ENCODE measurements at places on chromosomes 5 and 9.

GRCh38 chr5:170278611-170279458 lies 18.7 kb downstream of the LCP2 start:
- DNase-seq: peak; percentile 90

DNA sequence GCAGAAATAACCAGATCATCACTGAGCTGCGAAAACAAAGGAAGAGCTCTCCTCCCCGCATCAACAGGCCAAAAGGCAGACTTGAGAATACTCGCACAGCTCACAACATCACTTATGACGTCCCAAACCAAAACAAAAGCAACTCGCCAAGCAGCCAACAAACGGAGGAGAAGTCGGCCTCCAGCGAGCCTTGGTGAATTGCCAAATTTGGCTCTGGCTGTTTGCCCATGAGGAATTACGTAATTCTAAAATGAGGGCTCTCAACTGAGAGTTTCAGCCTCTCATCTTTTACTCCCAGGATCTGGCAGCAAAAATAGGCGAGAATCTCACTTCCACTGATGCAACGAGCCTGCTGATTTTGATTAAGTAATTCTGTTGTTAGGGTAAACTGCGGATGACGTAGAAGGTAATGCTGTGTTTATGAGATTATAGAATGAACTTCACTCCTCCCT lies 51.7 kb upstream of the SEMA6A start:
- DNase-seq: no peak

- DNase-seq: no peak
Observed at GRCh38 chr9:83006378-83006777, 56.6 kb downstream of the RASEF start.

DNA sequence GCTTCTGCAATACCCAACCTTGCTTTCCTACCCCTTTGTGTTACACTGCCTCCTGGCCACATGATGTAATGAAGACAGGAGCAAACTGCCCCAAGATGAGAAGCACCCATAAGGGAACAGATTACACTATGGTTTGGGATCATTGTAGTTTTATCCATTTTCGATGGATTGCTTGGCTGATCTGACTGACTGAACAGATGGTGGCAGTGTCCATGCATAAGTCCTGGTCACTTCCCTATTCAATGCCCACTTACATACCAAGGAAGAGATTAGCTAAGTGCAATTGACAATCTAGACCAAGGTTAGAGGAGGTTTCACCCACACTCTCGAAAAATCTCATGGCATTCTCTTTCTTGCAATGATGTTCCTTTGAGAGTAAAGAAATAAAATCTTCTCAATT lies 319.9 kb downstream of the RAB3C start:
- no peak for DNase-seq

DNA sequence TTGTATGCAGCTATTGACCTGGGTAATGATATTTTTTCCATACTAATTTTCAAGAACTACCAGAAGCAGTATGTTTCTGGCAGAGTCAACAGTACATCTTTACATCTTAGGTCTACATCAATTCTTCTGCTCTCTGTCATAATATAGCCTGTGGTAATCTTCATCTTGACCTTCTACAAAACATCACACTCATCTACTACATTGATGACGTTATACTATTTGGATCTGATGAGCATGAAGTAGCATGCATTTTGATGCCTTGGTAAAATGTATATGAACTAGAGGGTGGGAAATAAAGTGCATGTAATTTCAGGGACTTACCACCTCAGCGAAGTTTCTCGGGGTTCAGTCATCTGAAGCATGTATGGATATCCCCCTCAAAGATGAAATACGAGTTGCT lies 629.7 kb upstream of the SGCD start:
- no peak for DNase-seq

DNA sequence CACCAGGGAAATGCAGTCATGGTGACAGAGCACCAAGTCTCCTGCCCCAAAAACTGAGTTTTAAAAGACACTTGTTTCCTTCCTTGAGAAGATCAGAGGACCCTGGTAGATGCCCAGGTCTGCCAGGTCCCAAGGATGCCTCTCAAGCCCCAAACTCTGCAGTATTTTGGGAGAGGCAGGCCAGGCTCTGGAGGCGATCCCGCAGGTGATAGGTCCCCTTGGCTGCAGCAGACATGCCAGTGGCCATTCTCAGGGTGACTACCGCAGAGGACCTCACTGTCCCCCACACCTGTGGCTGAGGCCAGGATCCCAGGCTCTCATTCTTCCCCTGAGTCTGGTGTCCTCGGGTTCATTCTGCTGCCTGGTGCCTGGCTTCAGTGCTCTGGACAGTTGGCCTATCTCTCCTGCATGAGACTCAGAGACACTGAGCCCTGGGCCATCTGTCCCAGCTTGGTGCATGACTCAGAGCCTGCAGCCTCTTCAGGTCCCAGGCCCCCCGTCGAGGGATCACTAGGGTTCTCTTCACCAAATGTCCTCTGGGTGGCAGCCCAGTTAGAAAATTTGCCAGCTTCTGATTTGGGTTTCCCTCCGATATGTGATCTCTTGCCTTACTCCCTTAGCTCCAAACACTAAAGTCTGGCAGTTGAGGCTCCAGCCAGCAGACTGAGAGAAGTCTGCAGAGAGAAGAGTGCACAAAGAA lies 59.7 kb upstream of the GARNL3 start:
- DNase-seq: no peak

GRCh38 chr5:130773813-130774212 lies 391.2 kb downstream of the HINT1 start:
- no peak for DNase-seq

- no peak for DNase-seq
Observed at GRCh38 chr9:4592886-4593285, 69.2 kb upstream of the PLPP6 start.

GRCh38 chr9:119881898-119882297 lies 512.7 kb upstream of the BRINP1 start:
- no peak for DNase-seq

DNA sequence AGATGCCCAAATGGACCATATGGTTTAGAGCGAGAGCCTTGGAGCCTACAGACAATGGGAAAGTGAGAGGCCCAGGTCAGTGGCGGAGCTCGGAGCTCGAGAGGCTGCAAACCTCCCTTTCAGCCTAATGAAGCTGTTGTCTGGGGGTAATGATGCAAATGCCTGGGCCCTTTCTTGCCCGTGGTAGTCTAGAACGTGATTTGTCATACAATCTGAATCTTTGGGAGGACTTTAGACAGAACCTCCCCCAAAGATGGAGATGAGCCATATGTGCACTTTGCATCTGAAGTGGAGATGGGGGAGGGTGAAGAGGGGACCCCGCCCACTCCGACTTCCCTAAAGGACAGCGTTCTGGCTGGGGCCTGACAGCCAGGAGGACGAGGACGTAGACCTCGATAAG lies 10.3 kb upstream of the NEUROG1 start:
- no peak for DNase-seq

- DNase-seq: no peak
Observed at GRCh38 chr5:107149243-107150005, 521.3 kb downstream of the EFNA5 start.

DNA sequence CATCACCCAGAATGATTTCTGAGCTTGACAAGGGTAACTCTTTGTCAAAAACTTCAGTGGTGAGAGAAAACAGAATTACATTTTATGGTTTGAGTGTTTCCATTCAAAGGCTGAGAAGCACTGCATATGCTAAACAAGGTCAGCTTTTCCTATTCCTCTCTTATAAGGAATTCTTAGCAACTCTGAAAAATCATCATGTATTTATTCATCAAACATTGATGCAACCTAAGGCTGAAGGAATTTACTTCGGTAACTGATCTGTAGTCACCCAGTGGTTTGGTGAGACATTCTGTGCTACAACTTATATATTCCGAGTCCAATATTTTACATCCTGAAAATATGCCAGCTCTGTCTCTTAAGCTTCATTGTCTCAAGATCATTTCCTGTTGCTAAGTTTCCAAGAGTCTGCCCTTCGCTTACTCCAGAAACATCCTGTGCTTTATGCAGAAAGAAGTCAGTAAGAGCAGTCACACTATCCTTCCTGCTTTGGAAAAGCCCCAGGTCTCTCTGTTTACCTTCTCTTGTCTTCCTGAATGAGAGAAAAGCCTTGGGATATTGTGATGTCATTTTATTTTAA lies 176.6 kb upstream of the TBCA start:
- no peak for DNase-seq

GRCh38 chr5:154783774-154784460 lies 28.7 kb downstream of the LARP1 start:
- DNase-seq: no peak

DNA sequence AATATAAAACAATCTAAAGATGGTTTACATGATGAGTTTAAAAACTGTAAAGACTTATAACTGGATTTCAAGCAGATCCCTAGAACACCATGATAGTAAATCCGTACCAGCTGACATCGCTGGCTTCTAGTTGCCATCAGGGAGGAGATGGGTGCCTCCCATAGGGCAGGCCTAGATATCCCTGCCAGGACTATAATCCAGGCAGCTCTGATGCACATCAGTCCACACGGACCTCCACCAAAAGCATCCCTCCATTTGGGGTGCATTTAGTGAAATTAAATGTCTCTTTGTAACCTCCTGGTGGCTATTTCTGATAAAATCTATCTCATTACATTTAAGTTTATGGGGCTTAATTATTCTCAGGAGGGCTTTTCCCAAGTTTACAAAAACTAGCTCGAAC lies 45.8 kb downstream of the RETREG1 start:
- DNase-seq: no peak

DNA sequence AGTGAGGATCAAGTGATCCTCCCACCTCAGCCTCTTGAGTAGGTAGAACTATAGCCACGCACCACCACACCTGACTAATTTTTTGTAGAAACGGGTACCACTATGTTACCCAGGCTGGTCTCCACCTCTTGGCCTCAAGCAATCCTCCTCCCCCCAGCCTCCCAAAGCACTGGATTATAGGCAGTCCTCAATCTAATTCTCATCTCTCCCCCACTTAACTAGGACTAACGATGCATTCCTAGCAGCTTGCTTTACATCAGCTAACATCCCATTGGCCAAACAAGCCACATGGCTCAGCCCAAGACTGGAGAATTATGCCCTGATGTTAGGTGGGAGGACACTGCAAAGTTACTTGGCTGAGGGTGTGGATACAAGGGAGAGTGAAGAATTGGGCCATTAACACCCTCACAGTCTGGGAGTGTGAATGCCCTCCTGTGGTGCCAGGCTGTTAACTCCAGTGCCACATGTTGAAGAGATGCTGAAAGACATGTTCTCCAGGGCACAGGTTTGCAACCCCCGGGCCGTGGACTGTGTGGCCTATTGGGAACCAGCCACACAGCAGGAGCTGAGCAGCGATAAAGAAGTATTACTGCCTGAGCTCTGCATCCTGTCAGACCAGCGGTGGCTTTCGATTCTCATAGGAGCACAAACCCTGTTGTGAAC lies 5.3 kb upstream of the ZNF367 start:
- no peak for DNase-seq

GRCh38 chr9:68974431-68974830 lies 39.5 kb downstream of the PRKACG start:
- DNase-seq: no peak

GRCh38 chr5:151523335-151523734 lies 67.8 kb downstream of the FAT2 start:
- DNase-seq: peak; percentile 42

DNA sequence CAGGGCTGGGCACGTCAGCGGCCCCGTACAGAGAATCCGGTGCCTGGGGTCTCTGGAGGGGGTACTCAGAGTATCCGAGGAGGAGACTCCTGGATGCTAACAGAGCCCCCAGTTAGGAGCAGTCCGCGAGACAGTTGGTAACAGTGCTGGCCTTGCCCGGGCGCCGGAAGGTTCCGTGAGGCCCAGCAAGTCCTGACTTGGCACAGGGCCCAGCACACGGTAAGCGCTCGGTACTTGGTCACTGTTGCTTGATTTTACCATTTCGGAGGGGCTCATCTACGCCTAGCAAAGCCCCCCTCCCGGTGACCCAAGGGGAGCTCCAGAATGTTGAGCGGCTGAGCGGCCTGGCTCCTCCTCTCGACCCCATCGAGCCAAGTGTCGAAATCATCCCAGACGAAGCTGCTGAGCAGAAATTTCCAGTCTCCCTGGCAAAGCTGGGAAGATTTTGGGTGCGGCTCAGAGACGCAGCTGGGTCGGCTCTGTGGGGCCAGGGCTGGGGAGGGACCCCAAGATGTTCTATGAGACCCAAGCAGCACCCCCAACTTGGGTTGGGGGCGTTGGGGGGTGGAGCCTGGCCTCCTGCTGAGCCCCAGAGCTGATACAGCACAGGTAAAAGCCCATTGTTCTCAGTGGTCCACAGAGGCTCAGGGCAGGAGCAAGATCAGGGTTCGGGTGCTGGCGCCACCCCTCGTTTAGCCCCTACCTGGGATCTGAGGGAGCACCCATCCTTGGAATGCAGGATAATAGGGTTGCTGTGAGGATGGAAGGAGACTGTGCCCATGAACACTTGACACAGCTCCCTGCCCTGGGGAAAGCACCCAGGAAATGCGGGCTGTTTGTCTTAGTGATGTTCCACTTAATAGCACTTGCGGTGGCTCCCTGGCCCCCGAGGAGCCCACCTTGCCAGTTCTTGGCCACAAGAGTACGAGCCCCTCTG lies 137.2 kb downstream of the C9orf50 start:
- DNase-seq: peak; percentile 55

DNA sequence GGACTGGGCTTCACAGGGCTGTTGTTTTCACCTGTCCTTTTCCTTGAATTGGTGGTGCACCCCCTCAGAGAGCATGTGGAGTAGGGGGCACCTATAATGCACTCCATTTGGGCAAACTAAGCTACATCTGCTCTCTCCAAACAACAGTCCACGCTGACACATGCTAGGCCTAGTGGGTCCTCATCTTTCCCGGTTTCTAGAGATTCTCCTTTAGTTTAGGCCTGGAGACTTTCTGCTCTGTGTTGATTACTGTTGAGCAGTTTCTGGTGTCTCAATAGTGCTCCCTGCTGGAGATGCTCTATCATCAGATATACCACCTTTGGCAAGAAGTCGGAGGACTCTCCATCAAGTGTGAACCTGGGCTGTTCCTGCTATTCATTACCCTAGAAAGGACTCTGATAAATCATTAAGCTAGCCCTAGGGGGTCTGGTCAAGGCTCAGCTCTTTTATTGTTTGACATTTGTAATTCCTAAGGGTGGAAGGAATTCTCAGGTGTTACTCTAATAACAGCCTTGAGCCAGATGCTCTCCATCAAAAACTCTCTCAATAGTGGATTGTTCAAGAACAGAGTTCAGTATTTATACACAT lies 64.0 kb upstream of the FYB1 start:
- peak; percentile 86 for DNase-seq

- DNase-seq: no peak
Observed at GRCh38 chr5:35904443-35905132, 33.8 kb downstream of the CAPSL start.

- no peak for DNase-seq
Observed at GRCh38 chr9:76454311-76454710, 4.7 kb upstream of the GCNT1 start.
